ENCODE measurements at places on chromosomes 16 and 17. TPM values are rescaled to one million over a fixed set of nuclear protein-coding genes. Genes with fewer than 3 reads are reported as not detected.

DNA sequence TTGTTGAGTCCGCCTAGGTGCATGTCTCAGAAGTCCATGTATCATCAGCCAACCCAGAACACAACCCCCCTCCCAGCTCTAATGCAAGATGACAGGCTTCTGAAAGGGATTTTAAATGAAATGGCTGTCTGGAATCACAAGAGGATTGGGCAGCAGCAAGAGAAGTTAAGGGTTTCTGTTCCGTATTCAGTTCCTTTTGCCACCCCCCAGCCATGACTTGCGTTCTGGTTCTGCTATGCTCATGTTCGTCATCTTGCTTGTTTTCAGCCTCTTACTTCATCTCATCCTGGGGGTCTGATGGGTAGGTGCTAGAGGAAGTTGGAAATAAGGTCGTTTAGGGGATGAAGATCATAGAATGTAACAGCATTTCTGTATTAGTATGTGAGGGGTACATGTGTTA lies 12.0 kb downstream of the MINK1 start:
- DNase-seq = no peak

- DNase-seq = no peak
Observed at GRCh38 chr17:79301469-79301868, 226.8 kb downstream of the ENGASE start.

Gene DNASE1L2
- 40.1 TPM for total RNA-seq

Gene MMP2
- total RNA-seq = 71.4 TPM
